Aorta (tissue), 5 donors: ENCODE measurements at places on chromosomes 12 and 14. TPM values are rescaled to one million over a fixed set of nuclear protein-coding genes. Genes with fewer than 3 reads are reported as not detected.

The IPO4 gene
- total RNA-seq = 29.3 TPM

The KRT78 gene
- total RNA-seq = not detected

The PRMT5 gene
- 36.5 TPM for total RNA-seq

The LHX5 gene
- not detected for total RNA-seq

The DBX2 gene
- total RNA-seq = 0.27 TPM

The DAAM1 gene
- total RNA-seq = 93.3 TPM

The ARPC3 gene
- total RNA-seq = 154 TPM

The WSCD2 gene
- total RNA-seq = 5.6 TPM

The RBP5 gene
- 6.3 TPM for total RNA-seq

The LRRC9 gene
- total RNA-seq = not detected

The RGS6 gene
- total RNA-seq = 2.0 TPM

The PPP1R36 gene
- total RNA-seq = 1.0 TPM

The SERPINA5 gene
- 9.0 TPM for total RNA-seq

The OR6C2 gene
- not detected for total RNA-seq

The OVCH1 gene
- 1.5 TPM for total RNA-seq

The KRT74 gene
- total RNA-seq = not detected

The IFT43 gene
- total RNA-seq = 44.3 TPM

The DNAJC22 gene
- not detected for total RNA-seq

The WDHD1 gene
- 2.6 TPM for total RNA-seq

The MGST1 gene
- total RNA-seq = 73.3 TPM

The TSPAN11 gene
- 14.1 TPM for total RNA-seq

The NXPH4 gene
- total RNA-seq = 1.2 TPM

The ZNF891 gene
- 3.5 TPM for total RNA-seq

The CLEC6A gene
- not detected for total RNA-seq

The JDP2 gene
- 48.3 TPM for total RNA-seq

The SPIC gene
- total RNA-seq = 0.33 TPM

The C12orf50 gene
- 0.48 TPM for total RNA-seq

The SLC17A8 gene
- not detected for total RNA-seq

The CREBL2 gene
- total RNA-seq = 31.2 TPM

The LMO3 gene
- total RNA-seq = 28.2 TPM

The LRIG3 gene
- total RNA-seq = 23.3 TPM

The INSM2 gene
- not detected for total RNA-seq

The C3AR1 gene
- total RNA-seq = 23.4 TPM

The CCDC198 gene
- not detected for total RNA-seq
